ENCODE measurements at places on chromosomes 2 and 18.

DNA sequence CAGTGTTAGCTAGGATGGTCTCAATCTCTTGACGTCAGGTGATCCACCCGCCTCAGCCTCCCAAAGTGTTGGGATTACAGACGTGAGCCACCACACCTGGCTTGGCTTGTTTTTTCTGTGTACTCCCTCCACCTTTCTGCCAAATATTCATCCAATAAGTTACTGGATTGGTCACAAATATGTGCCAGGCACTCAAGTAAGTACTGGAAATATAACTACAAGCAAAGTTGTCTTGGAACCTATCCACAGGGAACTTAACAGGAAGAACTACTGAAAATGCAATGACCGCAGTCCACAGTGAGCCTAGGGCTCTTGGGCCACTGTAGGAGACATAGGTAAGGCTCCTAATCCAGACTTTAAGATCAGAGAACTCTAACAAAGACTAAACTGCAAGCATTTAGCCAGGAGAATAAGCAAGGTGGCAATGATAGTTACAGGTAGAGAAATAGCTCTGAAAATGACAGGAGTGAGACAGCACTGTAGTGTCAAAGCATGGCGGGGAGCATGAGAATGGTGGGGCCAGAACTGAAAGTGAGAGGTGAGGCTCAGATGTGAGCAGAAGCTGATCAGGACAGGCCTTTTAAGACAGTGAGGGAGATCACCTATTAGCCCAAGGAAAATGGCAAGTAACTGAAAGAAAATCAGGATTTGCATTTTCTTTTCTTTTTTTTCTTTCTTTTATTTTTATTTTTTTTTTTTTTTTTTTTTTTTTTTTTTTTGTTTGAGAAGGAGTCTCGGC, 252.1 kb downstream of the RBM43 start:
- no peak for DNase-seq

GRCh38 chr18:26791676-26792075, 73.8 kb downstream of the AQP4 start:
- DNase-seq: no peak

DNA sequence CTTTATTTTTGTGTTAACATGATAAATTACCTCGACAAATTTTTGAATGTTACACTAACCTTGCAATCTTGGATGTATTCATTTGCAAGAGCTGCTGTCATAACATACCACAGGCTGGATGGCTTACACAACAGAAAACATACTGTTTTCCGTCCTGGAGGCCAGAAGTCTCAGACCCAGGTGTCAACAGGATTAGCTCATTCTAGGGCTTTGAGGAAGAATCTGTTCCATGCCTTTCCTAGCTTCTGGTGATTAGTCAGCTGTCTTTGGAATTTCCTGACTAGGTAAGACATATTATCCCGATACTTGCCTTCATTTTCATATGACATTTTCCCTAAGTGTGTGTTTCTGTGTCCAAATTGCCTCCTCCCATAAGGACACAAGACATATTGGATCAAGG, 188.6 kb upstream of the CDH19 start:
- no peak for DNase-seq

- no peak for DNase-seq
These were observed 1274.5 kb upstream of the CRIM1 start for GRCh38 chr2:35081001-35081621.

- no peak for DNase-seq
These were observed 72.9 kb downstream of the PRKCE start for GRCh38 chr2:45724335-45724734.

DNA sequence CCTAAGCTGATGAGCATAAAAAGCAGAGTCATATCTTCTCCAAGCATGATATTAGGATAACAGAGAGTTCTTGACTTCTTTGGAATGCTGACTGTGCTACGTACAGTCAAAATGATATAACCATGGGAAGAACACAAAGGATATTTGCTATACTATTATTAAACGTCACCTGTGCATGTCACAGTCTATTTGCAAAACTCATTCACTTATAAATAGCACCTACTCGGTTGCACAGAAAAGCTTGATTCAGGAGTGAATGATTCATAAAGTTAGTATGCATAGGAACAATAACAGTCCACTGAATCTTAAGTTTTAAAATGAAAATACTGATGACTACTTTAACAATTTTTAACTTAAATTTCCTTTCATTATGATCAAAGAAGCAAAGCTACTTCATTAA, 83.3 kb downstream of the SP3 start:
- no peak for DNase-seq

- DNase-seq: no peak
These were observed 4.1 kb upstream of the RPIA start for GRCh38 chr2:88687384-88687783.

GRCh38 chr2:175161-175786, 88.6 kb downstream of the SH3YL1 start:
- no peak for DNase-seq

DNA sequence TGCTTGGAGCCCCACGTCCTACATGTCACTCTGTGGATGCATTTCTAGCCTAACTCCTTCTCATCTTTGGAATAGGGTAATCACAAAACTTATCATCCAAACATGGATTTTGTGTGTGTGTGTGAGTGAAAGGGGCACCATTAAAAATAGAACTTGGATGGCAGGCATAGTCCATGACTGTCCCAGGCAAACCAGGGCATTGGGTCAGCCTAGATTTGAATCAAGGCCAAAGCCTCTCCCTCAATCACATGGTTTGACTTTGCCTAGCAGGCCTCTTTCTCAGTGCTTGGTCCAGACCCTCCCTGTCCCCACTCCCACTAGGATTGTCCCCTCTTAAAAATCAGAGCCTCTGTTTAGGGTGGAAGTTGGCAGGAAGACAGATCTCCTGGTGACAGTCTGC, 67.4 kb upstream of the BCL2L11 start:
- DNase-seq: no peak

GRCh38 chr18:12858991-12859390, 25.0 kb downstream of the PTPN2 start:
- no peak for DNase-seq

All from NCI-H524 (cell line).